ENCODE measurements at places on chromosomes 2 and 18. TPM values are rescaled to one million over a fixed set of nuclear protein-coding genes. Genes with fewer than 3 reads are reported as not detected.

ATP6V1B1 gene
- not detected for total RNA-seq

GRCh38 chr2:224875841-224876240, 159.7 kb upstream of the CCDC195 start:
- DNase-seq, result no peak

DNA sequence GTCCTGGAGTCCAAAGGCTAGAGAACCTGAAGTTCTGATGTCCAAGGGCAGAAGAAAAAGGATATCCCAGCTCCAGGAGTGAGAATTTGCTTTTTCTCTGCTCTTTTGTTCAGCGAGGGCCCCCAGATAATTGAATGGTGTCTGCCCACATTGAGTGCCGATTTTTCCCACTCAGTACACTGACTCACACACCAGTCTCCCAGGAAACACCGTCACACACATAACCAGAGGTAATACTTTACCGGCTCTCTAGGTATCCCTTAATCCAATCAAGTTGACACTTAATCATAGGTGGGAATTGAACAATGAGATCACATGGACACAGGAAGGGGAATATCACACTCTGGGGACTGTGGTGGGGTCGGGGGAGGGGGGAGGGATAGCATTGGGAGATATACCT, 161.5 kb downstream of the WDR7 start:
- DNase-seq, result no peak

DNA sequence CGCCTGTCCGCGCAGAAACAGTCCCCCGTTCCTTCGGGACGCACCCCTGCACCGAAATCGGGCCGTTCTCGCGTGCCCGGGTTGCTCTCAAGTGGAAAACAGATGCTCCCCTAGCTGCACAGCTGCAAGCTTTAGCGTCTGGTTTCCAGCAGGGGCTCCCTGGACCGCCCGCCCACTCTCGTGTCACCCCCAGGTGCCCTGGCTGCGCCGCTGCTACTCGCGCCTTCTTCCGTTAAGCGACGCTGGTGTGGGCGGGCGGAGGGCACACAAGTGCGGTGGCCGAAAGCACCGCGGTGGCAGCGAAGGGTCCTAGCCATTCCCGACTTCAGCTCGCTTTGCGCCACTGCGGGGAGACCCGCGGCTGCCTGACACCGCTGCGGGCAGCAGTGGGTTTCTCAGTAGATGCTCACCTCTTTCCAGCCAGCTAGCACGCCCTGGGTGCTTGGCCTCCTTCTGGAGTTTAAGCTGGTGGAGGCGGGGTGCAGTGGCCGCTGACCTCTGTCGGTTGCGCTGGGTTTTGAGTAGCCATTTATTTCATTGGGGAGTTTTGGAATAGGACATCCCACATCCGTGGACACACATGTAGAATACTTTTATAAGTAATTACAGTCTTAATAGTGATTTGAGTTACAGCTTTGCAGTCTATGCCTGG, 806 bp downstream of the ZNF407 start:
- DNase-seq, result peak; percentile 39

GRCh38 chr2:44578471-44579093, 216.8 kb downstream of the CAMKMT start:
- peak; percentile 73 for DNase-seq

Data from astrocyte (in vitro differentiated cells and primary cell).